ENCODE measurements at places on chromosomes 5 and 9. TPM values are rescaled to one million over a fixed set of nuclear protein-coding genes. Genes with fewer than 3 reads are reported as not detected.

Gene NKD2
- not detected for total RNA-seq

Gene KLF4
- total RNA-seq: 113 TPM

Gene HTR4
- not detected for total RNA-seq

Gene NUTM2G
- not detected for total RNA-seq

Gene PCDHB7
- 1.2 TPM for total RNA-seq

Gene HAVCR2
- 0.21 TPM for total RNA-seq

Gene PTGER4
- total RNA-seq: 68.0 TPM

Gene NME5
- 1.7 TPM for total RNA-seq

Gene OTP
- total RNA-seq: not detected

Gene SNCAIP
- 4.2 TPM for total RNA-seq

Gene EIF4E1B
- total RNA-seq: not detected

Gene HSPB3
- total RNA-seq: not detected

Gene OGN
- total RNA-seq: 3.9 TPM

Gene HACD4
- 2.4 TPM for total RNA-seq

Gene PURA
- total RNA-seq: 11.5 TPM

Gene ANKRD31
- total RNA-seq: 0.13 TPM

Gene CCDC192
- total RNA-seq: not detected

Gene NADK2
- 26.4 TPM for total RNA-seq

Gene MYO10
- 89.5 TPM for total RNA-seq

Gene CDKN2A
- total RNA-seq: 14.3 TPM

Gene TLN1
- 433 TPM for total RNA-seq

Gene LCN9
- not detected for total RNA-seq

Gene MYOZ3
- 0.27 TPM for total RNA-seq

Gene ST6GALNAC6
- 73.4 TPM for total RNA-seq

Gene VCP
- 268 TPM for total RNA-seq

Gene HAVCR1
- total RNA-seq: not detected

Gene POLR1E
- total RNA-seq: 20.5 TPM

Gene CTSV
- 0.21 TPM for total RNA-seq

Gene AMACR
- 13.0 TPM for total RNA-seq

Gene BTNL9
- not detected for total RNA-seq

Gene DMRT3
- not detected for total RNA-seq

Gene FOXD4L3
- total RNA-seq: not detected

All from osteocyte (in vitro differentiated cells).